ENCODE measurements at places on chromosomes 1 and 21.

GRCh38 chr21:45370575-45370974 is 34.4 kb upstream of the COL18A1 start:
- no peak for DNase-seq

- DNase-seq, result no peak
Measured at GRCh38 chr1:102191723-102192122, 195.0 kb upstream of the OLFM3 start.

- no peak for DNase-seq
Measured at GRCh38 chr1:181390410-181391077, 92.8 kb upstream of the CACNA1E start.

- no peak for DNase-seq
Measured at GRCh38 chr1:66286307-66286706, 247.6 kb upstream of the SGIP1 start.

DNA sequence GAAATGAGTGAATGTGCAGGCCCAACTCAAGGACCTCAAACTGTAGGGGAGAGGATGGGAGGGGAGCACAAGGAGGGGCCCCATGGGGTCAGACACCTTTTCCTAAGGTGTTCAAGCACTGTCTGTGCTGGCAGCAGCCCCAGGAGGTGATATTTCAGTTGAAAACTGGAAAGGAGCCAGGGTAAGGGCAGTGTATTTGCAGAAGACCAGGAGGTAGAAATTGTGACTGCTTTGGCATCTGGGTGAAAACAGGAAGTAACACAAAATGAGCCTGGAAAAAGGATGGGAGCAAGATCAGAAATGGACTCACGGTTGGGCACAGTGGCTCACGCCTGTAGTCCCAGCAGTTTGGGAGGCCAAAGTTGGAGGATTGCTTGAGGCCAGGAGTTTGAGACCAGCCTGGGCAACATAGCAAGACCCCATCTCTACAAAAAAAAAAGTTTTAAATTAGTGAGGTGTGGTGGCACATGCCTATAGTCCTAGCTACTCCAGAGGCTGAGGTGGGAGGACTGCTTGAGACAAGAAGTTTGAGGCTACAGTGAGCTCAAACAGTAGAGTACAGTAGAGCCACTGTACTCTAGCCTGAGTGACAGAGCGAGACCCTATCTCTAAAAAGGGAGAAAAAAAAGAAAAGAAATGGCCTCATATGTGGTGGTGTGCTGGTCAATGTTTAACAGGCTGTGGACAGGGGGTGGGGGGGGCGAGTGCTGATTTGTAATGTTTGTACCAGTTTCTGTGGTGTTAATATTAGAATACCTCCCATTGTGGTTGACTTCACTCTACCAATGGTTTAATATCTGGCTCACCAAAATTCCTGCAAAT is 76.2 kb upstream of the ANGPTL1 start:
- no peak for DNase-seq

DNA sequence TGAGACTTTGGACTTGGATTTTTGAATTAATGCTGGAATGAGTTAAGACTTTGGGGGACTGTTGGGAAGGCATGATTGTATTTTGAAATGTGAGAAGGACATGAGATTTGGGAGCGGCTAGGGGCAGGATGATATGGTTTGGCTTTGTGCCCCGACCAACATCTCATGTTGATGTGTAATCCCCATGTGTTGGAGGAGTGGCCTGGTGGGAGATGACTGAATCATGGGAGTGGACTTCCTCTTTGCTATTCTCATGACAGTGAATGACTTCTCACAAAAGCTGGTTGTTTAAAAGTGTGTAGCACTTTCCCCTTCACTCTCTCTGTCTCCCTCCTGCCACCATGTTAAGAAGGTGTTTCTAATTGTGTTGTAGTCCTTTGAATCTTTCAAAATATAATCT is 9.3 kb upstream of the PHGDH start:
- DNase-seq, result no peak

GRCh38 chr1:167673265-167673664 is 43.2 kb downstream of the RCSD1 start:
- DNase-seq, result no peak

- DNase-seq, result no peak
Measured at GRCh38 chr1:233251201-233251720, 44.3 kb downstream of the PCNX2 start.

DNA sequence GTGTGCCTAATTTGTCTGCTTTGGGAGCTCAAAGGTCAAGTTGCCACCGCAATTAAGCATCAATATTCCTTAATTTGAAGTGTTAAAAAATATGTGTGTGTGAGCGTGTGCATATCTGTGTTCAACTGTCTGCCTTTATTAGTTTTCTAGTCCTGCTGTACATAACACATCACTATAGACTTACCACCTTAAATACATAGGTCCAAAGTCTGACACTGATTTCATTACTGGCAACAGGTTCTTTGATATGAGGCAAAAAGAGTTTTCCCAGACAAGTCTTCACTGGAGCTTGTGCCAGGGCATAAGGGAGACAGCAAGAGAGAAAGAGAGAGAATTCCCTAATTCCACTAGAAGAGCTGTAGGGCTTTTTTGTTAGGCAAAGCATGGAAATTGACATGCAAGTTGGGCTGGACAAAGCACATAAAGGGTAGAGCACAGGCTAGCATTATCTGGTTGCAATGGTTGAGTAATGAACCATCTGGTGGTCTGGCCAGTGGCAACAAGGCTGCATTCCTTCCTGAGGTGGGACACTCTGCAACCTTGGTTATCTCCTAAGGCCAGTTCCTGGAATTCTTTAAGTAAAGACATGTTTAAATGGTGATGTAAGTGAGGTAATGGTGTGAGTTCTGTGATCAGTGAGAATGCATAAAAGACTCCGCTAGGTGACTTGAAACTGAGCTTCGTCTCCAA is 457.2 kb upstream of the ADAMTS5 start:
- DNase-seq, result no peak

GRCh38 chr1:4627353-4627752 is 27.1 kb upstream of the AJAP1 start:
- DNase-seq, result no peak

DNA sequence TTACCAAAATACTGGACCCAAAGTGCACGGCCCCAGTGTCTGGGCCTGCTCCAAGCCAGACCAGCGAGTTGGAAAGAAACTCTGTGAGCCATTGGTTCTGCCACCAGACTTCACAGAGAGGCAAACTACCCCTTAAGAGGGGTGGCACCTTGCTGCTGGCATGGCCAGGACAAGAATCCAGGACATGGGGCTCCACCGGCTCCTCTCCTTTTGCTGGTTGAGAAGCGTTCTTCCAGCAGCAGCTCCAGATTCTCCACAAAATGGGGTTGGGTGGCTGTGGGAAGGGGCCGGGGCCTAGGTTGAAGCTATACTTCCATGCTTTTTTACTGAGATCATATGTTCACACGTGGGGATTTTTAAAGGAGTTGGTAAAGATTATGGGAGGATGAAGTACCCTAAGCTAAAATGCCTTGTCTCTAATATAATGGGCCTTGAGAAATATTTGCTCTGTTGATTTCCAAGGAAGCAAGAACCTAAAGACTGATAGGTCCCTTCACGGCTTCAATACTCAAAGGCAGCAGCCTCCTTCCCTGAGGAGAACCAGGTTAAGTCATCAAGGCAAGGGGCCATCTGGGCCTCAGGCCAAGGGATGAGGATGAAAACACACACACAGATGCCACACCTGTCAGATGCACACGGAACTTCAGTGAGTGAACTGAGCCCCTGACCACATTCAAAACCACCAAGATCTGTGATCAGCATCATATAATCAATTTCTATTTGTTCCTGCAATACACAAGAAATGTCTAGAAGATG is 3.1 kb downstream of the C1orf198 start:
- no peak for DNase-seq

- DNase-seq, result peak; percentile 38
Measured at GRCh38 chr1:235946571-235946981, 79.9 kb upstream of the LYST start.

DNA sequence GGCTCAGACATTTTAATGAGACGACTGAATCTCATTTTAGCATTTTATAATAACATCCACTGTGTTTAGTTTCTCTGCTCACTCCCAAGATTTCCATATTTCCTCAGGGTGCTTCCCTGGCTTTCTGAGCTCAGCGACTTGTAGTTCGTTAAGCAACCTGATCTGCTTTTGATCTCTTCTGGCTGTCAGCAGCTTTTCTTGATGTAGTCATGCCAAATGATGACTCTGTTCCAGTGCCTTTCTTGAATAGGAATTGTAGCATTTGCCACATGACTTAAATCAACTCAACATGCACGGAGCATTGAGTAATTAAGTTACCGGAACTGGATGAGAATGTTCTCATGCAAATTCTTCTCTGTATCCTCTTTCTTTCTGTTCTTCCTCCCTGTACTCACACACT is 246.1 kb downstream of the FMN2 start:
- DNase-seq, result peak; percentile 82

DNA sequence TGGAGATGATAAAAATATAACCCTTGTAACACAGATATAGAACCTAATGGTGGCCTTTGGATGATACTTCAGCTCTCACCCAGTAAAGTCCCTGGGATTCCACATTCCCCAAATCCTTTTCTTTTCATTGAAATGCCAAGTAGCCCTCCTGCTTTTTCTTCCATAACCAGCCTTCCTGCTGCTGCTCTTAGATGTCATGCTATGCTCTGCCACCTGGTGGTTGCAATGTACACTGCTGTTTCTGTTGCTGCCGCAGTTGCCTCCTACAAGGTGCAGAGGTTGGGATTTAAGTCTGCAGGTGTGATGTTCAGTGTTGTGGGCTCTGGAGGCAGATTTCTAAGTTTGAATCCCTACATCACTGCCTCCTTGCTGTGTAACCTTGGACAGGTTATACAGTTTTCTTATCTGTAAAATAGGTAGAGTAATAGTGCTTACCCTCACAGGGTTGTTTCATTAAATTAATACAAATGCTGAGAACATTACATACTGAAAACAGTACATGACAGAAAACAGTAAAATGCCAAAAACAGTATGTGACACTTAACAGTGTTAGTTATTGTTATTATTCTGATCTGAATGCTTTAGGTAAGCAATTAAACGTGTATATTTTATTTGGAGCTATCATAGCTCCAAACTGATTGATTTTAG is 64.3 kb downstream of the CAMSAP2 start:
- DNase-seq, result peak; percentile 38

- no peak for DNase-seq
Measured at GRCh38 chr1:227454686-227455085, 108.7 kb upstream of the ZNF678 start.

GRCh38 chr1:4517186-4517954 is 137.0 kb upstream of the AJAP1 start:
- no peak for DNase-seq

DNA sequence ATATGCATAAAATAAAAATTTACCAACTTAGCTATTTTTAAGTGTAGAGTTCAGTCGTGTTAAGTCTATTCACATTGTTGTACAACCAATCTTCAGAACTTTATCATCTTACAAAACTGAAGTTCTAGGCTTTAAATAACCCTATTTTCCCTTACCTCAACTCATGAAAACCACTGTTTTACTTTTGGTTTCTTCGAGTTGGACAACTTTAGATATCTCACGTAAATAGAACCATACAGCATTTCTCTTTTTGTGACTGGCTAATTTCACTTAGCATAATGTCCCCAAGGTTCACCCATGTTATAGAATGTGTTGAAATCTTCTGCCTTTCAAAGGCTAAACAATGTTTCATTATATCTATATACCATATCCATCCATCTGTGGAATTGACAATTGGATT is 819.0 kb upstream of the ADGRL4 start:
- no peak for DNase-seq

DNA sequence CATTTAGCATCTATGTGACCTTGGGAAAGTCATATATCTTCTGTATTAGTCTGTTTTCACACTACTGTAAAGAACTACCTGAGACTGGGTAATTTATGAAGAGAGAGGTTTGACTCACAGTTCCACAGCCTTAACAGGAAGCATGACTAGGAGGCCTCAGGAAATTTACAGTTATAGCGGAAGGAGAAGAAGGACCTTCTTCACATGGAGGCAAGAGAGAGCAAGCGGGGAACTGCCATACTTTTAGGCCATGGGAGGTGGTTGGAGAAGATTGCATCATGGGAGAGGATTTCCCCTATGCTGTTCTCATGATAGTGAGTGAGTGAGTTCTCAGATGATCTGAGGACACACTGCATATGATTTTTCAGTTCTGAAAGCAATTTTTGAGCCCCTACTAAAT is 87.9 kb downstream of the CLEC20A start:
- no peak for DNase-seq

DNA sequence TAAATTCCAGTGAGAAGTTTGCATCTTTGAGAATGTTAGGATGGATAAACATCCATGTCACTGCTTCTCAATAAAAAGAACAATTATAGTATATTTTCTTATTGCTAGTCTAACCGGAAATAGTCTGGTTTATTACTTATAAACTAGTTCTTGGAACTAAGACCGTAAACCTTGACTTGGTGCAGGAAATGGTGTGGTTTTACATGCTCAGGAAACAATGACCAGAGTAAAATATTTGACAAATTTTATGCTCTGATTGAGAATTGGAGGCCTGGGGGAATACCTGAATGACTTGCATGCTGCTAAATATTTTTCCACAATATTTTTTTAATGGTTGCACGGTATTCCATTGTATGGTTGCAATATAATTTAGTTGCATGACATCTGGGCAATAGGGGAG is 76.3 kb downstream of the XCL2 start:
- no peak for DNase-seq

DNA sequence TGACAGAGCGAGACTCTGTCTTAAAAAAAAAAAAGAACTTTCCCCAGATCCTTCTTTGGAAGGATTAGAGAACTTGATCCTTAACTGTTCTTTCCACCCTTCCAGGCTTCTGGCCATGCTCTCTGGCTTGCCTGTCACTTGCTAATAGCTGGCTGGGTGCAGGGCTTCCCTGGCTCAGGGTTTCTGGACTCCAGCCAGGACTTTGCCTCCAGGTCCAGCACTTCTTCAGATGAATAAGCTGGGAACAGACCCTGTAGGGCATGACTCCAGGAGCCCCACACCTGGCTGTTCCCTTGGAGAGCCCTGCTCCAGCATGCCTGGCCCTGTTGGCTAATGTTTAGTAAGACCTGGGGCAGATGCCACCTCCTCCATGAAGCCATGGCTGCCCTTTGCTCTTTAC is 3.3 kb upstream of the NT5C1A start:
- DNase-seq, result no peak

GRCh38 chr1:25620211-25620610 is 3.6 kb downstream of the MAN1C1 start:
- DNase-seq, result no peak
